ENCODE measurements at places on chromosomes 11 and 22. TPM values are rescaled to one million over a fixed set of nuclear protein-coding genes. Genes with fewer than 3 reads are reported as not detected.

Gene PLAAT4
- total RNA-seq: 1.1 TPM

Gene ADM2
- total RNA-seq: not detected

GRCh38 chr22:50526834-50527801, 1.7 kb upstream of the SCO2 start:
- peaks cover 36% of the 10 kb centered on the region for H3K4me1 ChIP-seq
- H3K4me3 ChIP-seq: peak overlapping the region; percentile 75
- peak overlapping the region; percentile 85 for H3K27ac ChIP-seq

- H3K4me3 ChIP-seq: no peak overlapping the region
- no peaks in the 10 kb centered on the region for H3K27me3 ChIP-seq
- no peak overlapping the region for H3K27ac ChIP-seq
Observed at GRCh38 chr11:3138178-3139085, 26.7 kb downstream of the OSBPL5 start.

DNA sequence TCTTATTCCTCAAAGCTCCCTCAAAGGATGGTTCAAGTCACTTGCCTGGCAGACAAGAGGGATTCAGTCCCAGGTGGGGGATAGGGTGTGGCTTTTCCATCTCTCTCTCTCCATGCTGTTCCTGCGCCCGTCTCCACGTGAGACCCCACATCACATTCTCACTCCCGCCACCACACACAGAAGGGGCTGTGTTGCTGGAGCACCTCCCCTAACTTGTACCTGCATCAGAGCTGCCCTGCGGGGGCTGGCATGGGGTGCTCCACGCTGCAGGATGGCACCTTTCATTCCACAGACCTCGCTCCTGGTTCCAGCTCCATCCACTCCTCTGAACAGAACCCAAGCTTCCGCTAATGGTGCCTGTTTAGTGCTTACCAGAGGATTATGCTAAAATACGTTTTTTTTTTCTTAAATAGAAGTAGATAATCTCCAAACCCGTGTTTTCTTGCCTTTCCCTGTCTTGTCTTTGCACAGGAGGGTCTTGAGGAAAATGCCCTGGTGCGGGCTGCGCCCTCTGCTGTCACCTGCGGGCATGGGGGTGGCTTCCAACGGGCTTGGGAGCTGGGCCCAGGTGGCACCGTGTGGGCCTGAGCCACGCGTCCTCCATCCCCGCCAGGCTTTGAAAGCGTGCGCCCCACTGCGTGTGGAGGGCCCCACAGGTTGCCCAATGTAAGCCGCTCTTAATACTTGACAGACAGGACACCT, 985.6 kb downstream of the BRD1 start:
- no peak overlapping the region for H3K27ac ChIP-seq
- H3K27me3 ChIP-seq: no peaks in the 10 kb centered on the region
- H3K36me3 ChIP-seq: no peaks in the 10 kb centered on the region
- H3K4me3 ChIP-seq: no peak overlapping the region
- DNase-seq: no peak

- H3K4me3 ChIP-seq: no peak overlapping the region
- H3K27ac ChIP-seq: no peak overlapping the region
- H3K36me3 ChIP-seq: no peaks in the 10 kb centered on the region
- H3K27me3 ChIP-seq: no peaks in the 10 kb centered on the region
- no peak for DNase-seq
Observed at GRCh38 chr11:132980670-132981069, 551.6 kb downstream of the OPCML start.

DNA sequence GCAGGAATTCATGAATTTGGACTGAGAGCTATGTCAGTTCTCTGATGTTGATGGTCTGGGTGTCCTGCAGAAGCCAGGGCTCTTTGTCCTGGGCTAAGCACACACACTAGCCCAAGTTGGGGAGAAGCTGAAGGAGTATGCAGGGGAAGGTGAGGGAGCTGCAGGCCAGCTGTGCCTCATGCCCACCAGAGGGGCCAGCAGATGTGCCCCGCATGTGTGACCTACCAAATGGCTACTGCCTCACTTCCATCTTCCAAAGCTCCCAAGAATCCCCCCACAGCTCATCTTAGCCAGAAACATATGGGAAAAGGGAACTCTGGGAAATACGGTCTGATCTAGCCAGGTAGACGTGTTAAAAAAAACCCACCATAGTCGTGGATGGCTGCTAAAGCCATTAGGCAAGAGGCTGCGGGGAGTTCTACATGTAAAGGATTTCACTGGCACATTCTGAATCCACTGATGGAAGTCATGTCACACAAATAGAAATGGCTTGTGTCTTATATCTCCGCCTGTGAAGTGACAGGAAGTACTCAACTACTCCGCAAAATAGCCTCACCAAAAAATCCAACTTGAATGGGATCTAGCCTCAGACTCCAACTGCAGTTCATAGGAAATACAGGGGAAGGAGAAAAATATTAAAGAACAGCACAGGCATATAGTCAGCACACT, 96.3 kb upstream of the CLMP start:
- no peaks in the 10 kb centered on the region for H3K36me3 ChIP-seq
- no peaks in the 10 kb centered on the region for H3K4me1 ChIP-seq
- H3K27ac ChIP-seq: no peak overlapping the region
- no peak for DNase-seq
- H3K27me3 ChIP-seq: no peaks in the 10 kb centered on the region
- no peak overlapping the region for H3K4me3 ChIP-seq

DNA sequence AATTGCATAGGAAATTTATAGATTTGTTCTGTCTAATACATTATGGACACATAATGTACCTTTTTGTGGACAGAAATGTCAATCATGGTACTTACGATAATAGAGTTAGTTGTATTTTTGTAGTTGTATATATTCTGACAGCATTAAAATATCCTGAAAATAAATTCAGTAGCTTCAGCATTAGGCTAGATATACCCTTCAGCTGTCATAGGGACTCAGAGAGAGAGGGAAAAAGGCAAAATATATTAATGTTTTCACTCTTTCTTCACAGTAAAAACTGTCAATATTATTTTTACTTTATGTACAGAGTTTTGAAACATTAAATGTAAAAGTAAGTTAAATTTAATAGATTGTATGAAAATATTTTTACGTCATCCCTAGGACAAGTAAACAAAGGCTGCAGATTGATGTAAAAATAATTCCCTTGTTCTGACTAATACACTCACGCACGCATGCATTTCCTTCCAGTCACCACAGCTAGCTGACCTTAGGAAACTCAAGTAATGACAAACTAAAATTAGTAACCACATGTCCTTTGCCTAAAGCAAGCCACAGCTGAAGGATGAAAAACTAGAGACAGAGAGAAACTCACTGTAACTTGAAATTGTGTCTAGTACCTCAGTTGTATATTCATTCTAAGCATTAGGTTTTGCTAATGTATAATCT, 104.7 kb upstream of the CARD18 start:
- no peak overlapping the region for H3K4me3 ChIP-seq
- no peaks in the 10 kb centered on the region for H3K27me3 ChIP-seq
- no peaks in the 10 kb centered on the region for H3K36me3 ChIP-seq
- peak overlapping the region; percentile 56 for H3K27ac ChIP-seq
- H3K4me1 ChIP-seq: no peaks in the 10 kb centered on the region

Gene NAALAD2
- total RNA-seq: not detected

Measured in ascending aorta (tissue), 2 donors.